ENCODE measurements at places on chromosomes 4 and X.

DNA sequence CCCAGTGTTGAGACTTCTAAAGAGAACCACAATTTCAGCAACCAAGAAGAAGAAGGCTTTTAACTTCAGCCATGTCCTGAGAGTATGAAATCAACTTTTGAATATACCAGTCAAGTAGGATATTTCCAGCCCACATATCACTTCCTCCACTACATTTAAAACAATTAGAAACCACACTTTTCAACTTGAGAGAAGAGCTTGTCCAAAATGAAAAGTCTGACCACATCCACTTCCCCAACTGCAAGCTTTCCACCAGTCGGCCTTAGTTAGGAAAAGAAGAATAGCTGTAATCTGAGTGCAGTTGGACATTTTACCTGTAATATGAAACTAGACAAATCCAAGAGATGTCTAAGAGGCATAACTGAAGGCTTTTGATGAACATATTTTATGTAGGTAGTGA, 101.9 kb upstream of the SLC7A11 start:
- DNase-seq: no peak

- DNase-seq: no peak
Measured at GRCh38 chr4:185651137-185651677, 115.9 kb upstream of the PDLIM3 start.

- DNase-seq: no peak
Measured at GRCh38 chr4:44996276-44996845, 270.0 kb upstream of the GNPDA2 start.

DNA sequence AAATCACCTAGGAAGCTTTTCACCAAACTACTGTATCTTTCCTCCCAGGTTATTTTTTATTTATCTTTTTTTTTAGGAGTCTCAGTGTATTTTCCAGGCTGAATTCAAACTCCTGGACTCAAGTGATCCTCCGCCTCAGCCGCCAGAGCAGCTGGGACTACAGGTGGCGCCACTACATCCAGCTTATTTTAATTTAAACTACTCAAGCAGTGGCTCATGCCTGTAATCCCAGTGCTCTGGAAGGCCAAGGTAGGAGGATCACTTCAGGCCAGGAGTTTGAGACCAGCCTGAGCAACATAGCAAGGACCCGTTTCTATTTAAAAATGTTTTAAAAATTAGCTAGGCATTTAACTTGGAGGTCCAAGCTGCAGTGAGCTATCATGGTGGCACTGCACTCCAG, 37.8 kb downstream of the LEF1 start:
- DNase-seq: no peak

- DNase-seq: no peak
Measured at GRCh38 chr4:183402771-183403170, 41.7 kb upstream of the CDKN2AIP start.

Measured in tongue (tissue), 3 donors.